ENCODE measurements at places on chromosomes 3 and 15. TPM values are rescaled to one million over a fixed set of nuclear protein-coding genes. Genes with fewer than 3 reads are reported as not detected.
A peak's percentile ranks its signal among the peaks of the same experiment; 100 is the strongest.

DNA sequence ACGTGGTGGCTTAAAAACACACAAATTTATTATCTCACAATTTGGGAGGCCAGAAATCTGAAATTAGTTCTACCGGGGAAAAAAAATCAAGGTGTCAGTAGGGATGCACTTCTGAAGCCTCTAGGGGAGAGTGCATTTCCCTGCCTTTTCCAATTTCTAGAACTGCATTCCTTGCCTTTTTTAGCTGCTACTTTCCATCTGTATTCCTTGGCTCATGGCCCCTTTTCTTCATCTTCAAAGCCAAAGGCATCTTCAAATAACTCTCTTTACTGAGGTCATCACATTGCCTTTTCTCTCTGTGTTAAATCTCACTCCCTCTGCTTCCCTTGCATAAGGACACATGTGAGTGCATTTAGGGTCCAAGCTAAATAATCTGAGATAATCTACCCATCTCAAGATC, 69.5 kb upstream of the NEO1 start:
- peaks cover 2% of the 10 kb centered on the region for H3K4me1 ChIP-seq
- peaks cover 67% of the 10 kb centered on the region for H3K27me3 ChIP-seq
- no peaks in the 10 kb centered on the region for H3K36me3 ChIP-seq

GRCh38 chr15:84736375-84736774, 12.0 kb upstream of the ZNF592 start:
- H3K4me3 ChIP-seq, result no peak overlapping the region
- H3K36me3 ChIP-seq, result no peaks in the 10 kb centered on the region
- H3K27ac ChIP-seq, result peak overlapping the region; percentile 35
- peaks cover 25% of the 10 kb centered on the region for H3K4me1 ChIP-seq
- DNase-seq, result no peak

- DNase-seq, result no peak
- H3K4me3 ChIP-seq, result no peak overlapping the region
- no peak overlapping the region for H3K27ac ChIP-seq
- peaks cover 24% of the 10 kb centered on the region for H3K4me1 ChIP-seq
- H3K27me3 ChIP-seq, result peaks cover 43% of the 10 kb centered on the region
These were observed 84.6 kb downstream of the PRICKLE2 start for GRCh38 chr3:64140651-64141050.

DNA sequence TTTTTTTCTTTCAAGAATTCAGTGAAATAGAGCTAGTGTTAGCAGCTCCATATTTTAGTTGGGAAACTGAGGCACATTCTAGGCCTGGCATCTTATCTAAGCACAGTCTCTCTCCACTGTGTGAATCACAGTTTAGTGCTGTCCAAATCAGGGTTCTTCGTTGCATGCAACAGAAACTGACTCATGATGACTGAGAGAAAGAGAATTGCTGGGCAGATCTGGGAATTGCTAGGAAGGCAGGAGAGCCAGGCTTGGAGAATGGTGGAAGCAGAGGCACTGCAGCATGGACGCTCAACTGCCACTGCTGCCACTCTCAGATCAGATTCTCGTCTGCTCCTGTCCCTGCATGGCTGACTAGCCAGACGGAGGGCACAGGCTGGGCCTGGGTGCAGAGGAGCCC, 40.7 kb upstream of the CHST2 start:
- no peaks in the 10 kb centered on the region for H3K36me3 ChIP-seq
- H3K4me1 ChIP-seq, result no peaks in the 10 kb centered on the region
- H3K27ac ChIP-seq, result no peak overlapping the region

DNA sequence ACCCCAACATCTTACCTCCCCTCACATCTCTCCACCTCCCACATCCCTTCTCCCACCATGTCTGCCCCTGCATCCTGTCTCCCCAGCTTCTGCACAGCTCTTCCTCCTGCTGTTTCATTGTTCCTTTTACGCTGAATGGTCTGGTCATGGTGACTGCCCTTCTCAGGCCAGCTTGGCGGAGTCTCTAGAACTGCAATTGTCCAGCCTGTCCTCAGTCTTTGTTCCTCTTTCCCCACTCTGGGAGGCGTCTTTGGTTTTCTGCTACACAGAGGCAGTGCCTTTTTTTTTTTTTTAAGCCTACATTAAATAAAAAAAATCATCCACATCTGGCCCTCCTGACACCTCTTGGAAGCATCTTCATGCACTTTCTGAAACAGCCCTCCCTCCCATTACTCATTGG, 49.1 kb upstream of the SEC22A start:
- H3K27ac ChIP-seq, result no peak overlapping the region
- H3K4me3 ChIP-seq, result no peak overlapping the region
- H3K27me3 ChIP-seq, result no peaks in the 10 kb centered on the region
- peaks cover 15% of the 10 kb centered on the region for H3K36me3 ChIP-seq
- DNase-seq, result no peak

- no peaks in the 10 kb centered on the region for H3K27me3 ChIP-seq
- H3K4me3 ChIP-seq, result no peak overlapping the region
- peak overlapping the region; percentile 68 for H3K27ac ChIP-seq
- no peak for DNase-seq
- H3K36me3 ChIP-seq, result no peaks in the 10 kb centered on the region
- peaks cover 57% of the 10 kb centered on the region for H3K4me1 ChIP-seq
These were observed 245.2 kb downstream of the NFKBIZ start for GRCh38 chr3:102094506-102094905.

- H3K4me3 ChIP-seq, result no peak overlapping the region
- peak overlapping the region; percentile 66 for H3K27ac ChIP-seq
- no peaks in the 10 kb centered on the region for H3K27me3 ChIP-seq
- no peak for DNase-seq
These were observed 64.5 kb downstream of the KLHL25 start for GRCh38 chr15:85730001-85730820.

- DNase-seq, result no peak
- H3K27me3 ChIP-seq, result peaks cover 20% of the 10 kb centered on the region
- no peak overlapping the region for H3K27ac ChIP-seq
- H3K4me1 ChIP-seq, result peaks cover 38% of the 10 kb centered on the region
- no peaks in the 10 kb centered on the region for H3K36me3 ChIP-seq
- H3K4me3 ChIP-seq, result no peak overlapping the region
These were observed 4.8 kb upstream of the USP3 start for GRCh38 chr15:63499611-63500010.

GRCh38 chr15:69467636-69468035, 15.0 kb downstream of the RPLP1 start:
- no peaks in the 10 kb centered on the region for H3K36me3 ChIP-seq
- H3K27me3 ChIP-seq, result no peaks in the 10 kb centered on the region
- no peak overlapping the region for H3K4me3 ChIP-seq

DNA sequence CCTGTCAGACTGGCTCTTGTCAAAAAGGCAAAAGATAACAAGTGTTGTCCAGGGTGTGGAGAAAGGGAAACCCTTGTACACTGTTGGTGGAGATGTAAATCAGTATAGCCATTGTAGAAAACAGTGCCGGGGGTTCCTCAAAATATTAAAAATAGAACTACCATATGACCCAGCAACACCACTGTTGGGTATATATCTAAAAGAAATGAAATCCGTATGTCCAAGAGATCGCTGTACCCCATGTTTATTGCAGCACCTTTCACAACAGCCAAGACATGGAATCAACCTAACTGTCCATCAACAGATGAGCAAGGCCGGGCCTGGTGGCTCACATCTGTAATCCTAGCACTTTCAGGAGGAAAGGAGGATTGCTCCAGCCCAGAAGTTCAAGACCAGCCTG, 6.2 kb downstream of the CYFIP1 start:
- no peaks in the 10 kb centered on the region for H3K27me3 ChIP-seq
- H3K4me1 ChIP-seq, result peaks cover 10% of the 10 kb centered on the region
- no peak for DNase-seq
- peaks cover 16% of the 10 kb centered on the region for H3K36me3 ChIP-seq
- H3K27ac ChIP-seq, result no peak overlapping the region

GRCh38 chr3:3194861-3195260, 15.4 kb upstream of the CRBN start:
- no peak overlapping the region for H3K4me3 ChIP-seq
- H3K4me1 ChIP-seq, result peaks cover under 1% of the 10 kb centered on the region
- no peak overlapping the region for H3K27ac ChIP-seq

GRCh38 chr3:43369404-43370292, 83.3 kb downstream of the SNRK start:
- H3K4me1 ChIP-seq, result no peaks in the 10 kb centered on the region
- H3K27me3 ChIP-seq, result no peaks in the 10 kb centered on the region
- no peak overlapping the region for H3K4me3 ChIP-seq
- H3K36me3 ChIP-seq, result peaks cover 4% of the 10 kb centered on the region

- peaks cover 4% of the 10 kb centered on the region for H3K4me1 ChIP-seq
- no peak overlapping the region for H3K27ac ChIP-seq
- no peak for DNase-seq
- no peak overlapping the region for H3K4me3 ChIP-seq
- H3K27me3 ChIP-seq, result no peaks in the 10 kb centered on the region
These were observed 44.9 kb upstream of the CTSH start for GRCh38 chr15:78989701-78990240.

GRCh38 chr15:71232411-71232810, 117.1 kb downstream of the THSD4 start:
- H3K27me3 ChIP-seq, result no peaks in the 10 kb centered on the region
- peaks cover 41% of the 10 kb centered on the region for H3K4me1 ChIP-seq
- peaks cover 9% of the 10 kb centered on the region for H3K36me3 ChIP-seq
- no peak overlapping the region for H3K4me3 ChIP-seq
- no peak overlapping the region for H3K27ac ChIP-seq

- no peak overlapping the region for H3K4me3 ChIP-seq
- H3K27ac ChIP-seq, result no peak overlapping the region
- DNase-seq, result no peak
- peaks cover 21% of the 10 kb centered on the region for H3K36me3 ChIP-seq
These were observed 78.5 kb downstream of the TRANK1 start for GRCh38 chr3:36866368-36866767.

DNA sequence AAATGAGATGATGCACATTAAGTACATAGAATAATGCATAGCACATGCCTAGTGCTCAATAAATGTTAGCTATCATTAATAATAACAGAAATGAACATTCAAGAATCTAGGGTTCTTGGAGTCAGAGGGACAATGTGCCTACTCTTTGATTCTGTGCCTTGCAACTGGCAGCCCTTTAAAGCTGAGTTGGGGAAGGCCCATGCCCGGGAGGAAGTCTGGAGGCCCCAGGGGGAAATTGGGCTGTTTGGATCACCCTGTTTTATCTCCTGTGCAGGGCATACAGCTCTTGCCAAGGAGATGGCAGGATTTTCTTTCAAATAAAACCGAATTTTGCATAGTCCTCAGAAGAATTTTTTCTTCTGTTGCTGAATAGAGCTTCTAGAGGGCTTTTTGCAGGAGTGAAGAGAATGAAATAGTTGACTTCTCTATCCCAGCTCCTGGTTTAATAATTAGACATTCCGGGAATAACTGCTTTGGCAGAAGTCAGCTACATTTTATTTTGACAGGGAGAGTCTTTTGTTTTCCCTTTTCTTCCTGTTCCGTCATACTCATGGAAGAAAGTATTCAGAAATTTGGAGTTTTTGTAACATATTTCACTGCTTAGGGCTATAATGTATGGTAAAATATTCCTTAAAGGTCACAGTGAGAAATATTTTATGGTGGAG, 18.0 kb upstream of the KCNAB1 start:
- no peak for DNase-seq
- H3K36me3 ChIP-seq, result no peaks in the 10 kb centered on the region
- H3K27ac ChIP-seq, result no peak overlapping the region
- H3K4me1 ChIP-seq, result peaks cover 4% of the 10 kb centered on the region

GRCh38 chr15:40995656-40996055, 42.4 kb downstream of the CHAC1 start:
- H3K4me3 ChIP-seq, result no peak overlapping the region
- DNase-seq, result no peak
- H3K36me3 ChIP-seq, result peaks cover 33% of the 10 kb centered on the region

DNA sequence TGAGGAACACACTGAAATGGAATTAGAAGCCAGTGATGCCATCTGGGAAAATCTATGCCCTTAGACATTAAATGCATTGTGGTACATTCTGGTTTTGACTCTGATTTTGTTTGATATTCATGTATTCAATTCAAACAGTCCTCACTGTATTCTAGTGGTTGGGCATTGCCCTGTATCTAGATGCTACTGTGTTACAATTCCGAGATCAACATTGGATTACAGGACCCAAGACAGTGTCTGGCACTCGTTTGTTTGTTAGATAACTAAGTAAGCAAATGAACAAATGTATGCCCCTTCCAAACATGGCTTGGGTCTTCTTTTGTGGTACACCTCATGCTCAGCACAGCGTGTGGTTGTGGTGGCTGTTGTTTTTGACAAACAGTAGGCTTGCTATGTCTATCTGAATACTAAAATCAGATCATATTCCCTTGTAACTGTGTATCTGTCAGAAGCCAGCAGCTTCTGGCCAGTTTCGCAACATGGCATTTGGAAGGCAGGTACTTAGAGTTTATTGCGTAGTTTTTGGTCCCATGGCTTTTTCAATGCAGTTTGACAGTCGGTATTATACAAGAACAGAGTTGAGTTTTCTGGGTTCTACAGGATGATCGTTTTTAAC, 5.7 kb downstream of the FILIP1L start:
- no peaks in the 10 kb centered on the region for H3K27me3 ChIP-seq
- H3K27ac ChIP-seq, result no peak overlapping the region
- H3K4me1 ChIP-seq, result peaks cover 58% of the 10 kb centered on the region
- no peaks in the 10 kb centered on the region for H3K36me3 ChIP-seq
- no peak for DNase-seq

GRCh38 chr3:121969631-121970030, 52.4 kb downstream of the ILDR1 start:
- peaks cover 2% of the 10 kb centered on the region for H3K36me3 ChIP-seq
- H3K27ac ChIP-seq, result no peak overlapping the region
- DNase-seq, result no peak

- no peaks in the 10 kb centered on the region for H3K36me3 ChIP-seq
- peak overlapping the region; percentile 57 for H3K4me3 ChIP-seq
- no peak overlapping the region for H3K27ac ChIP-seq
- peaks cover 55% of the 10 kb centered on the region for H3K27me3 ChIP-seq
- peaks cover 15% of the 10 kb centered on the region for H3K4me1 ChIP-seq
These were observed 773 bp downstream of the LINGO1 start for GRCh38 chr15:77631745-77632533.

DNA sequence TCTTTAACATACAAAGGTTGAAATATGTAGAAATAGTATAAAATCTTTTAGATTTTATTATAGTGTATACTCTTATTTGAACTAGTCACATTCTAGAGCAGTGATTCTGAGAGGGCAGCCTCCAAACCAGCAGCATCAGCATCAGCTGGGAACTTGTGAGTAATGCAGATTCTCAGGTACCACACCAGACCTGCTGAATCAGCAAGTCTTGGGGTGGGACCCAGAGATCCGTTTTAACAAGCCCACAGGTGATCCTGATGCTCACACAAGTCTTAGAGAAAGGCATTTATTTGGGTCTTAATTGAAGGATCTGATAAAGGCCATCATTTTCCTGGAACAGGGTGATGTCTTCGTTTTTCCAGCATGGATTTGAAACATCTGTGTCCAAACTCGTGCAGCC, 159.0 kb upstream of the NUDT16 start:
- H3K27ac ChIP-seq, result no peak overlapping the region
- H3K27me3 ChIP-seq, result no peaks in the 10 kb centered on the region
- no peak overlapping the region for H3K4me3 ChIP-seq
- DNase-seq, result no peak
- peaks cover 2% of the 10 kb centered on the region for H3K4me1 ChIP-seq
- H3K36me3 ChIP-seq, result no peaks in the 10 kb centered on the region

The PGBD4 gene
- 1.5 TPM for total RNA-seq

The THSD4 gene
- 82.0 TPM for total RNA-seq

The UTS2B gene
- 0.90 TPM for total RNA-seq

The CHRD gene
- total RNA-seq, result 6.4 TPM

The LPP gene
- 131 TPM for total RNA-seq

The SSR3 gene
- 127 TPM for total RNA-seq

The SUSD5 gene
- total RNA-seq, result 1.7 TPM

The ADAMTS17 gene
- 42.1 TPM for total RNA-seq

The ZCWPW2 gene
- 1.3 TPM for total RNA-seq

The PDCD10 gene
- total RNA-seq, result 36.9 TPM

The PLXNA1 gene
- total RNA-seq, result 55.2 TPM

The ZMYND10 gene
- 0.54 TPM for total RNA-seq

The OIP5 gene
- total RNA-seq, result 5.3 TPM

The CLDN16 gene
- 0.11 TPM for total RNA-seq

The CAMKV gene
- total RNA-seq, result 0.14 TPM

Data from mesothelial cell of epicardium (in vitro differentiated cells).